Right atrium auricular region (tissue), 2 donors: ENCODE measurements at places on chromosomes 3 and 15. TPM values are rescaled to one million over a fixed set of nuclear protein-coding genes. Genes with fewer than 3 reads are reported as not detected.

The CCDC50 gene
- total RNA-seq, result 58.7 TPM

The MINDY4B gene
- not detected for total RNA-seq

The GNB5 gene
- 38.5 TPM for total RNA-seq

The CKMT1A gene
- total RNA-seq, result 1.9 TPM

The AGBL1 gene
- total RNA-seq, result not detected

The PXK gene
- 22.5 TPM for total RNA-seq

The GPR176 gene
- 6.7 TPM for total RNA-seq

The GABRB3 gene
- 20.9 TPM for total RNA-seq

The STXBP5L gene
- total RNA-seq, result not detected

DNA sequence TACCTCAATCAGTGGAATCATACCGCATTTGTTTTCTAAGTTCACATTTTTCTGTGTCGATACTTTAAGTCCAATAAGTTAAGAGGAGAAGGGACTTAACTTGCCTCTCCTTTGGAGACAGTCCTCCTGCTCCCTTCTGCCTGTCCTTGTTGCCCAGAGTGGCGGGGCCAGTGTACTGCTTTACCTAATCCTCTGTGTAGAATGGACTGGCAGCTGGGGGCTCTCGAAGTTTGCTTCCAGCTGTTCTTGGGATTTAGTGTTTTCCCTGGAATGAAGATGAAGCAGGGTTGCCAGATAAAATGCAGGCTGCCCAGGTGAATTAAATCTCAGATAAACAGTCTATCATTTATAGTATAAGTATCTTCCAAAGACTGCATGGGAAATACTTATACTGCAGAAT lies 287.6 kb upstream of the C2CD4B start:
- H3K4me1 ChIP-seq, result peaks cover 63% of the 10 kb centered on the region
- no peak overlapping the region for H3K27ac ChIP-seq
- DNase-seq, result no peak
- H3K4me3 ChIP-seq, result no peak overlapping the region

- DNase-seq, result no peak
- no peaks in the 10 kb centered on the region for H3K36me3 ChIP-seq
- H3K4me1 ChIP-seq, result peaks cover 4% of the 10 kb centered on the region
- H3K4me3 ChIP-seq, result no peak overlapping the region
Measured at GRCh38 chr3:132867526-132867925, 145.3 kb upstream of the NPHP3 start.

GRCh38 chr3:28940530-28940929 lies 340.3 kb upstream of the RBMS3 start:
- H3K27me3 ChIP-seq, result no peaks in the 10 kb centered on the region
- H3K36me3 ChIP-seq, result no peaks in the 10 kb centered on the region
- DNase-seq, result no peak
- H3K4me1 ChIP-seq, result peaks cover 10% of the 10 kb centered on the region
- H3K4me3 ChIP-seq, result no peak overlapping the region
- no peak overlapping the region for H3K27ac ChIP-seq

- no peak for DNase-seq
- H3K27ac ChIP-seq, result no peak overlapping the region
- no peaks in the 10 kb centered on the region for H3K36me3 ChIP-seq
- H3K4me3 ChIP-seq, result peak overlapping the region; percentile 26
- H3K27me3 ChIP-seq, result peaks cover 85% of the 10 kb centered on the region
Measured at GRCh38 chr15:89367485-89368451, 33.1 kb upstream of the POLG start.

DNA sequence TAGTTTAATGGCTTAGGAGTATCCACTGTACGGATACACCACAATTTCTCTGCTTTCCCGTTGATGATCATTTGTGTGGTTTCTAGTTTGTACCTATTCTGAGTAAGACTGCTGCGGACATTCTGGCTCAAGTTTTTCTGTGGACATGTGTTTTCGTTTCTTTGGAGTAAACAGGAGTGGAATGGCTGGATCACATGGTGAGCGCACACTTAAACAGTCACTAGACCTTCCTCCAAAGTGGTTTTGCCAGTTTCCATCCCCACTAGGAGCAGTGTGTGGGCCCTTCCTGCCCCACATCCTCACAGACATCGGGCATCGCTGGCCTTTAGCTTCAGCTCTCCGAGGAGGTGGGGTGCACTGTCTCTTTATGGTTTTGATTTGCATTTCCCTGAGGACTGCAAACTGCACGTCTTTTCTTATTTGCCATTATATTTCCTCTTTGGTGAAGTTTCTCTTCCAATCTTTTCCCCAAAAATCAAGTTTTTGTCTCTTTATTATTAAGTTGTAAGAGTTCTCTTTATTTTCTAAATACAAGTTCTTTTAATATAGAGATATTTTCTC lies 94.1 kb downstream of the VGLL4 start:
- no peak overlapping the region for H3K4me3 ChIP-seq
- no peaks in the 10 kb centered on the region for H3K36me3 ChIP-seq
- no peak for DNase-seq
- H3K27ac ChIP-seq, result no peak overlapping the region
- peaks cover 25% of the 10 kb centered on the region for H3K4me1 ChIP-seq
- H3K27me3 ChIP-seq, result no peaks in the 10 kb centered on the region
